ENCODE measurements at places on chromosomes 7 and 10.

DNA sequence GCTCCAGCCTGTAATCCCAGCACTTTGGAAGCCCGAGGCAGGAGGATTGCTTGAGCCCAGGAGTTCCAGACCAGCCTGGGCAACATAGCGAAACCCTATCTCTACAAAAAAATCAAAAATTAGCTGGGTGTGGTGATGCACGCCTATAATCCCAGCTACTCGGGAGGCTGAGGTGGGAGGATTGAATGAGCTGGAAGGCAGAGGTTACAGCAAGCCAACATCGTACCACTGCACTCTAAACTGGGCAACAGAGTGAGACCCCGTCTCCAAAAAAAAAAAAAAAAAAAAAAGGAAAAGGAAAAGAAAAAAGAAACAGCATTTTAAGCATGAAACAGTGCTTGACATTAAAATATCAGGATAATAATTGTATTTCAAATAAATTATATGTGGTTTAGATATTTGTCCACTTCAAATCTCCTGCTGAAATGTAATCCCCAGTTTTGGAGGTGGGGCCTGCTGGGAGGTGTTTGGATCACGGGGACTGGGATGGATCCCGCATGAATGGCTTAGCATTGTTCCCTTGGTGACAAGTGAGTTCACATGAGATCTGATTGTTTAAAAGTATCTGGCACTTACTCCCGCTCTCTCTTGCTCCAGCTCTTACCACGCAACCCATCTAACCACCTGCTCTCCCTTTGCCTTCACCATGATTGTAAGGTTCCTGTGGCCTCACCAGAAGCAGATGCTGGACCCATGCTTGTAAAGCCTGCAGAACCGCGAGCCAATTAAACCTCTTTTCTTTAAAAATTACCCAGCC, 103.4 kb downstream of the SRPK2 start:
- no peak for DNase-seq

DNA sequence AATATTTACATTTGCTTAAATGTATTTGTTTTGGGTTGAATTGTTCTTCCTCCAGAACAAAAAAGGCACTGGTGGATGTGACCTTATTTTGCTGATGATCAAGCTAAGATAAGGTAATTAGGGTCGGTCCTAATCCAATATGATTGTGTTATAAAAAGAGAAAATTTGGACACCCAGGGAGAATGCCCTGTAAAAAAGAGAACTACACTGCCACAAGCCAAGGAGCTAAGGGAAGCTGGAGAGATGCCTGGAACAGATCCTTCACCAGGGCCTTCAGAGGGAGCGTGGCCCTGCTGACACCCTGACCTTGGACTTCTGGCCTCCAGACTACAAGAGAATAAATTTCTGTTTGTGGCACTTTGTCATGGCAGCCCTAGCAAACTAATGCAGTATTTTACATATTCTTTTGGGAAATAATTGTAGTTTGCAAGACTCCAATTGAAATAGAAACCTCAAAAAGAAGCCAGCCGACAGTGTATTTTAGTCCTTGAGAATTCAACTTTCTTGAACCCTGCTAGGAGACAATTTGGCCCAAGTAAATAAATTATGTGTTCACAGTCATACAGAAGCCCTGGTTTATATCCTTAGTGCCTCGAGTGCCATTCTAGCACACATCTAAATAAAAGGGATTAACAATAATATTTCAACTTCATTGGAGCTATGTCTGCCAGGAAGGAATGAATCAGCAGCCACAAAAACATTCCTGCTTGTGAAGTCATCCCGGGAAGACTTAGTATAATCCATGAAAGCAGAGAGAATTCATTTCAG, 164.6 kb downstream of the PKD1L1 start:
- no peak for DNase-seq

GRCh38 chr7:3039787-3040186, 3.9 kb downstream of the CARD11 start:
- DNase-seq, result peak; percentile 28

GRCh38 chr7:332646-333392, 42.8 kb downstream of the FOXL3 start:
- DNase-seq, result no peak

DNA sequence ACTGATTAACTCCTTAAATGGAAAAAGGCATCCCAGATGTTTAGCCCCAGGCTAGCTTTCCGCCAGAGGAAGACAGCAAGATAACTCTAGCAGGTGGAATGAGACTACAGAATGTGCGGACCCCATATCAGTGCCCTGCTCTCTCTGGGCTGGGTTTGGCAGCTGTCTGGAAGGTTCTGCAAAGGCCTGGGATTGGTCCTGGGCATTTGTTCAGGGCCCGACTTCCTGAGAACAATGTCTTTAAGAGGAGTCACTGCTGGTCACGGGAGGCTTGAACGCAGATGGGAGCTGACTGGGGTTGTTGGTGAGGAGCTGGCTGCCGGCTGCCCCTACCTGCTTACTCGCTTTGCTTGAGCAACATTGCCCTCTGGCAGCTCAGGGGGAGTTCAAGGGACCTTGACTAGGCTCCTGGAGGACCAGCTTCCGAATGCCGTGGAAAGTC, 130.6 kb upstream of the BTBD16 start:
- DNase-seq, result no peak

GRCh38 chr10:88063861-88064557, 200.6 kb downstream of the PTEN start:
- no peak for DNase-seq

GRCh38 chr7:133354546-133355324, 101.9 kb downstream of the EXOC4 start:
- no peak for DNase-seq

DNA sequence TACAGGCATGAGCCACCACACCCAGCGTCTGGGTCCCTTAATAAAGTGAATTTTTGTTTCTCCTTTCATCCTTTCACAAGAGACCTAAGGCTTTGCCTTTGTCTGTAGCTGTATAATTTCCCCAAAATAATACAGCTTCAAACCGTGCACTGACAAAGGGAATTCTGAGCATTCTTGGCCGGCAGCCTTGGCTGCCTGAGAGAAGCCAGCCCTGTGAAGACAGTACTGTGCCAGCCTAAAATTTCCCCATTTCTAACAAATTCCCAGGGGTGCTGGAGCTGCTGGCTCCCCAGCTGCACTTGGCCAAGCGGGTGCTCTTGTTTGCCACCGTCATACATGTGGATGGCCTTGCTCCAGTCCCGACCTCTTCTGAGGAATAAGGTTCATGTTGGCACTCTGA, 106.2 kb downstream of the ZMYND11 start:
- no peak for DNase-seq

DNA sequence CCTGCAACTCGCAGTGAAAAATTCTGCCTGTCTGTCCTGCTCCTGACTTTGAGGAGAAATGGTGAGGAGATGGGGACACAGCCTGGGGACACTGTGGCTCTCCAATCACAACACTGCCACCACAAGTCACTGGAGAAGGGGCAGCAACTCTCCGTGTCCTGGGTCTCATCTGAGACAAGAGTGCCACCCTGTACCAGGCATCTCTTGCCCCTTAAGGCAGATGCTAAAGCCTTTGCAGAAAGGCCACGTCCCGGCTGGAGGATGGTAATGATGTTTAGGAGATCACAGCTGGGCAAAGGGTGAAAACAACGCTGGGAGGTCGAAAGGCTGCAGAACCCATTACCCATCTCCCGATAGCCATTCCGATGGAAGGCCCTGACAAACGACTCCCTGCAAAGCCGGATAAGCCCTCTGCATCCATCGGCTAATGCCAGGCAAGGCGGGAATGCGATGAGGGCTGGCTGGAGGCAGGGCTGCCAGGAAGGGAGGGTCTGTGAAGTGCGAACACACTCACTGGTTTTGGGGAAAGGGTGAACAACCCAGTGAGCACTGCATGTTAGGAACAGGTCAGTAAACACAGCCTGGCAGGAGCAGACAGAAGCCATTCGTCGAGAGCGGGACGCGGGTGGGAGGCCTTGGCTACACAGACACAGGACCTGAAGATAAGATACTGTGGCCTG, 190.8 kb downstream of the ADARB2 start:
- peak; percentile 65 for DNase-seq

GRCh38 chr7:50721160-50721559, 61.5 kb downstream of the GRB10 start:
- no peak for DNase-seq
